ENCODE measurements at places on chromosomes 12 and 14. TPM values are rescaled to one million over a fixed set of nuclear protein-coding genes. Genes with fewer than 3 reads are reported as not detected.
A peak's percentile ranks its signal among the peaks of the same experiment; 100 is the strongest.

DNA sequence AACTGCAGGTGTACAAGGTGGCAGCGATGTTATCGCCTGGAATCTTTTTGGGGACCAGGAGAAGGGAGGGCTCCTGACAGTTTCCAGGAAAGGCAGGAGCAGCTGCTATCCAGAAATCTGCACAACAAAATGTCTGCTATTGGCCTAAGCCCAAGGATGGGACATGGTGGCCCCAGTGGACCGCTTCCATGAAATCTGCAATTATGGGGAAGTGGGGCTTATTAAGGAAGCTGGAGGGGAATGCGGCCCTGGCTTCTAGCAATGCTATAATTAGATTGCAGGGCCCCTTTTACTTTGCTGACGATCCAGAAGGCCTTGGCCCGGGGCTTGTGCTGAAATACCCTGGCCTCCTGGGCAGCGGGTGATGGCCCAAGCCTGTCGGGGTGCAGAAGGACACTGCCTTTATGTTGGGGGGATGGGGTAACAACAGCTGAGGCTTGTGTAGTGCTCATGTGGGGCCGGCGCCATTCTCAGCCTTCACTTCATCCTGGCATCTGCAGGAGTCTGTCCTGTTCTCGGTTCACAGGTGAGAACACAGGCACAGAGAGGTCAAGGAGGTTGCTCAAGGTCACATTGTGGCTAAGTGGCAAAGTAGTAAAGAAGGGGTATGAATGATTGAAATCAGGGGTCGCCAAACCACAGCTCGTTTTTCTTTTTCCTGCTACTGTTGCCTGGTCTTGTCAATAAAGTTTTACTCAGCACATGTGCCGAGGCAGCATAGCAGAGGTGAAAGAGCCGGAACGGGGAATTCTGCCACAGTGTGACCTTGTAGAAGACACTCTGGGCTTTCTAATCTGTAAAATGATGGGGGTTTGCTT is 153.5 kb downstream of the RBM19 start:
- no peak for DNase-seq

Gene MYH6
- polyA plus RNA-seq = 0.13 TPM

DNA sequence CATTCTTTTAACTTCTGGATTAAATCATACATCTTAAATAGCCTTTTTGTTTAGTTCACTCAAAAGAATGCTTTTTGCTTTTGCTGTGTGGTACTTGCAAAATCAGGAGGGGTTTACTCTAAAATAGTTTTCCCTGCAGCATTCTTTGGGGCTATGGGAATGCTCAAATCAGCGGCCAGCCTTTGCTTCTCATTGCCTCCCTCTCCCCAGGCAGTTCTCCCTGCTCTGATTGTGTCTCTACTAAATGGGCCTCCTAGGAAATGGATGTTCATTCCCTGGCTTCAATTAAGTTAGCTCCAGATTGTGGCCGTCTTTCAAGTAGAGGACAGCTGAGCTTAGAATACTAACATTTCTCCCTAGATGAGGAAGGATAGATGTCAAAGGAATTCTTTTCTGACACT is 4.4 kb downstream of the TULP3 start:
- DNase-seq = no peak

- no peak for DNase-seq
Measured at GRCh38 chr12:111430433-111431353, 25.0 kb downstream of the SH2B3 start.

- peak; percentile 70 for DNase-seq
Measured at GRCh38 chr14:92704036-92704804, 44.2 kb downstream of the LGMN start.

Gene SYNE2
- 65.9 TPM for polyA plus RNA-seq

DNA sequence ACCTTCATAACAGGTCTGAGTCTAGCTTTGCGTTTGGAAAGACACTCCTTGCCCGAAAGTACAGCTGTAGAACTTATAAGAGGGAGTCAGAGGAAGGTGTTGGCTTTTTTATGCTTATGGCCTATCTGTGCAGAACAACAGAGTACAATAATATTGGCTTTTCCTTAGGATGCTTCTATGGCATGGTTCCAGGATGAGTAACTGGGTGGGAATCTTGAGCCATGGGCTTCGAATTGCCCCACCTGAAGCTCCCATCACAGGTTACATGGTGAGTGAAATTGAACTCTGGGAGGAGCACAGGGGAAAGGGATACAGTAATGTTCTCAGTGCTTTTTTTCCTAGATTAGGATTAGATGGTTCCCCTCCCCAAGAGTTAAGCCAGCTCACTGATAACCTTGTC is 13.0 kb downstream of the PARP2 start:
- no peak for DNase-seq

GRCh38 chr14:93944348-93945069 is 17.4 kb downstream of the FAM181A start:
- DNase-seq = no peak

GRCh38 chr12:96177013-96177412 is 17.2 kb upstream of the ELK3 start:
- DNase-seq = no peak

Gene RHOJ
- polyA plus RNA-seq = 4.0 TPM

Gene CCDC92
- 39.3 TPM for polyA plus RNA-seq

Gene COX8C
- polyA plus RNA-seq = not detected

Gene MEG3
- polyA plus RNA-seq = 29.6 TPM

Gene IL22
- polyA plus RNA-seq = not detected

DNA sequence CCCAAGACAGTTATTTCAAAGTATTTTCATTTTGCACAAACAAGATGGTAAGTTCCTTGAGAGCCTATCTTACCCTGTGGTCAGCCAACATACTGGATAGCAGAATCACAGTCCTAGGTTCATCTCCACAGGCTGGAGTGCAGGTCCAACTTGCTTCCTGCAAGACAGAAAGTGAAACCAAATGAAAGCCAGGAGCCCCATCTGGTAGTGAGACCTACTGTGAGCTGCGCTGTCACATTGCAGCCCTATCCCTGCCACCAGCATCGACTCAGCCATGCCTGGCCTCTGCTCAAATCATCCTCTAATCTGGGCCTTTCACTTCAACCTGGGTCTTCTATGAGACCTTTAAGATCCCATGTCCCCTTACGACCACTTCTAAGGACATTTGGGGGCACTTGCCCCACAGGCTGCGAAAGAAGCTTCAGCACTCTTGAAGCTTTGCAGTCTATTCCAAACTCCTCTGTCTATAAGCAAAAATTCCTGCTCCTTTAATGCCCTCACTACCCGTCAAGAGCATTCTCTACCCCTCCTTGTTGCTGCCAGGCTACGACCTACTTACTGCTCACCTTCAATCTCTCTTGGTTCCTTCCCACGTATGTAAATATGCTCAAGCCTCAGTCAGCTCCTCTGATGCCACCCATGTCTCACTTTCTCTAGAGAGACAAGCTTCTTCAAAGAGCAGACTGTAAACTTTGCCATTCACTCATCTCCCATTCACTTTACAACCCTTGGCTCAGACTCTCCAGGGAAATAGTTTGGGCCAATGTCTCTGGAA is 55.9 kb upstream of the TSPAN11 start:
- no peak for DNase-seq

Gene CLEC2B
- 7.0 TPM for polyA plus RNA-seq

GRCh38 chr14:45177076-45177475 is 41.3 kb downstream of the FANCM start:
- no peak for DNase-seq

Gene COPS7A
- 94.1 TPM for polyA plus RNA-seq

Gene TPH2
- not detected for polyA plus RNA-seq

DNA sequence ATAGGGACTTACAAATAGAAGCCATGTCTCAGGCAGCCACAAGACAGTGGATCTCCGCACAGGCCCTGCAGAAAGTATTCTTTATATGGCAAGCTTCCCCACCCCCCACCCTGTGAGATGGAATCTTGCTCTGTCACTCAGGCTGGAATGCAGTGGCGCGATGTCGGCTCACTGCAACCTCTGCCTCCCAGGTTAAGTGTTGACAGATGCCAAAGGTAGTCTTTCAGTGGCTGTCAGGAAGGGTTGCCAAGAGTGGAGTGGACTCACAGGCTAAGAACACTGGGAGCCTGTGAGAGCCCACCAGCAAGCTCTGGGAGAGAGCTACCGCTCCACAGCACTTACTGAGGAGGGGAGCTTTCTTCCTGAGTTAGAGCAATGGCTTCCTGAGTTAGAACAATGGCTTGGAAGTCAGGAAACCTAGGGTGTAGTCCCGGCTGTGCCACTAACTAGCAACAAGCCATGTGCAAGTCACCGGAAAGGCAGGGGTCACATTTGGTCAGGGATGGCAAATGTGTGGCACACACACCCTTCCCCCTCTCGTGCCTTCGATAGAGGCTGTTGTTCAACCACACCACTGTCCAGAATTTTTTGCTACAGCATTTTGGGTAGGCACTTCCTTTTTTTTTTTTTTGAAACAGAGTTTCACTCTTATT is 2.6 kb downstream of the RNASE1 start:
- DNase-seq = peak; percentile 60

GRCh38 chr14:74459289-74459946 is 33.4 kb upstream of the SYNDIG1L start:
- DNase-seq = no peak

- DNase-seq = peak; percentile 57
Measured at GRCh38 chr14:101506211-101506925, 54.9 kb upstream of the DIO3 start.

Gene DHH
- polyA plus RNA-seq = 0.54 TPM

- no peak for DNase-seq
Measured at GRCh38 chr12:22046968-22047390, 961 bp downstream of the CMAS start.

Gene CELA1
- not detected for polyA plus RNA-seq

Gene CD9
- 301 TPM for polyA plus RNA-seq

GRCh38 chr14:92693998-92694795 is 54.2 kb downstream of the LGMN start:
- DNase-seq = no peak

GRCh38 chr12:117334051-117334450 is 27.4 kb downstream of the NOS1 start:
- peak; percentile 47 for DNase-seq

DNA sequence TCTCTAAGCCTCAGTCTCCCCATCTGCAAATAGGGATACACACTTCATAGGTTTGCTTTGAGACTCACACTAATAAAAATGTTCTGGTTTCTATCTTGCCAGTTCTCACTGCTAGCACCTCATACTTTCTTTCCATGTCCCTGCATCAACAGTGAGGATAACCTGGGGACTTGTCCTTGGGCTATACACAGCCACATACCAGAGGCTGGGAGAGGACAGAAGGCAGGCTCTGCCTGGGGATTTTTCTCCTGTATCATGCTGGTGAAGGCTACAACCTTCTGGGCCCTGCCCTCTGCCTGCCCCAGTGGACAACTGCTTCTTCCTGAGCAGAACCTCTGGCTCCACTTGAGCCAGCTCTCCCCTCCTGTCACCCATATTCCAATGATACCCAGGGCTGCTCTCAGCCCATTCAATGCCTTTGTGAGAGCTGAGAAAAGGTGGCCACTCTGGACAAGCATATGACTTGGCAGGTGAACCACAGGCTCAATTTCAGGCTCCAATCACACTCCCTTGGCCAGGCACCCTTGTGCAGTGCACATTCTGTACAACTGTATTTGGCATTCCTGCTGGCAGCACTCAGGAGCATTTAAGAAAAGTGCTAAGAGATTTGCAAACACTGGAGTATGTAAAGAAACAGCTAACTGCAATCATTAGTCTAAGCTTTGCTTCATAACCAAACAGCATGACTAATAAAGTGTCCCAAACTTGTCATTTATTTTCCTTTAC is 135.8 kb upstream of the VRK1 start:
- DNase-seq = no peak

- no peak for DNase-seq
Measured at GRCh38 chr12:96878704-96879103, 28.4 kb upstream of the NEDD1 start.

DNA sequence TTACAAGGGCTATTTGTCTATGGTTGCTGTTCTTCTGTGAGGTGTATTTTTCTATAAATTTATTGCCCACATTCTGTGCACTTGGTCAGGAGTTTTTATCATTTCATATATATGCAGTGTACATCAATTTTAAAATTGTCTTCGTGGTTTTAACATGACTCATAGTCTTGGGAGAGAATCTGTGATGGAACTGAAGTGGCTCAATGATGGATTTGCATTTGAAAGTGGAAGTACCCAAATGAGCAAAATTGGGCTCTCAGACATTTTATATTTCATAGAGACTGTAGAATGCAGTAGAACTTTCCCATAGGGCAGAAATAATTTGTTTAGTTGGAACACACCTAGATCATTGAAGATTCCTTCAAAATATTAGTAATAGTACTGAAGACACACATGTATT is 1.9 kb upstream of the SCFD1 start:
- DNase-seq = no peak

GRCh38 chr12:59651229-59651920 is 55.5 kb downstream of the SLC16A7 start:
- no peak for DNase-seq

Gene GLI1
- polyA plus RNA-seq = 1.4 TPM

- DNase-seq = no peak
Measured at GRCh38 chr14:105924951-105925591, 398.7 kb downstream of the TMEM121 start.

Gene TMEM253
- 0.43 TPM for polyA plus RNA-seq

- no peak for DNase-seq
Measured at GRCh38 chr12:4119157-4119761, 154.3 kb upstream of the CCND2 start.

Gene CCDC196
- not detected for polyA plus RNA-seq

Gene DACT1
- polyA plus RNA-seq = 2.1 TPM

DNA sequence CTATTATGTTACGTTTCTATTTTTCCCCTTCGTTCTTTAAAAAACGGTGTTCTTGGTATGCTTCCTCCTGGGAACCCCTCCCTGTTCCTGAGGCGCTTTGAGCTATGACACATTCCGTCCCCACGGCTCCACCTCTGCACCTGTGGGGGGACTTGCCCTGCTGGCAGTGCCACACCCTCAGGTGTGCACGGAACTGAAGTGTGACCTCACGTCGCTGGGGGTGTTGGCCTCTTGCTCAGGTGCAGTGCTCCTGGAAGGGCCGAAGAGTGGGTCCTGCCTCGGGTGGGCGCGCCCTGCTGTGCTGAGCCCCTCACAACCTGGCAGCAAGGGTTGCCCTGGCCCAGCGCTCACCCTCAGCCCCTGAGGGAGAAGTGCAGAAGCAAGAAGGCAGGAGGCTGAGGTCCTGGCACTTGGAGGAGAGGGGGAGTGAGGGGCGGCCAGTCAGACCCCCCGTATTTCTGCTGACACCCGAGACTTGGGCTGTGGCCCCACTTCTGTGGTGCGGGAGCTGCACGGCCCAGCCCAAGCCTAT is 4.9 kb downstream of the AMN start:
- no peak for DNase-seq

- DNase-seq = no peak
Measured at GRCh38 chr14:68079941-68080697, 260.5 kb downstream of the RAD51B start.

DNA sequence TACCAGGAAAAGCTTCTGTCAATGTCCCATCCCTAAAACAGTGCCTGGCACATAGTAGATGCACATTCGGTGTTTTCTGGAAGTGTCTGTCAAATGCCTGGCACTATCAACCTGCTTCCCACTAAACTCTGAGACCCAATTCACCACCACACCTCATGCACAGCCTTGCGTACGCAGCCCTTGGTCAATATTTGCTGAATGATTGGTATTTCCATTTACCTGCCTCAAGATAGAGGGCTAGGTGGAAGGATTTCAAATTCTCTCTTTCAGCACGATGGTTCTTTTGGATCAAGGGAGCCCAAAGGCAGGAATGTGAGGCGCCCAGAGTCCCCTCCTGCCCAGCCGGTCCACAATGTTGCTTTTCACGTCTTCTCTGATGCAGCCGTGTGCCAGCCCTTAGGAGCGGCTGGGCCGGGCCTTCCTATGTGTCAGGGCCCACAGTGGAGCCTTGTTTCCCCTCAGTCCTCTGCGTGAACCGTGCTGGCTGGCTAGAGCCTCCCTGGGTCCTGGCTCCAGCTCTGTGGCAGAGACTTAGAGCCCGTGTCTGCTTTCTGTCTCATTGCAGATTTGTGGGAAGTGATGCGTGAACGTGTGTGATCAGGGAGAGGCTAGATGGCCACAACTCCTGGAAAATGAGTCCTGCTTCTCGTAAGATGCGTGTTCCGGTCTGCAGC is 99.9 kb upstream of the RFLNA start:
- DNase-seq = no peak
